Mammary microvascular endothelial cell (primary cell): ENCODE measurements at places on chromosomes 5 and 9. TPM values are rescaled to one million over a fixed set of nuclear protein-coding genes. Genes with fewer than 3 reads are reported as not detected.

Gene CYLC2
- total RNA-seq, result not detected in 2 replicates

Gene N4BP3
- 12.3 and 13.1 TPM in 2 replicates for total RNA-seq

Gene LCP2
- total RNA-seq, result 8.8 and 9.4 TPM in 2 replicates

Gene GALNT10
- total RNA-seq, result 36.5 and 38.0 TPM in 2 replicates

Gene SYNPO
- 40.3 and 41.0 TPM in 2 replicates for total RNA-seq
